Activated CD8-positive, alpha-beta T cell treated with anti-CD3 and anti-CD28 coated beads, Interleukin-2, amount 10 ng/mL, durations not matched to agents 7 days and 5 days (primary cell): ENCODE measurements at places on chromosomes 12 and 14. TPM values are rescaled to one million over a fixed set of nuclear protein-coding genes. Genes with fewer than 3 reads are reported as not detected.

GRCh38 chr12:86228656-86229055, 27.5 kb downstream of the MGAT4C start:
- DNase-seq: no peak
- H3K36me3 ChIP-seq: no peaks in the 10 kb centered on the region
- H3K27me3 ChIP-seq: no peaks in the 10 kb centered on the region
- H3K4me1 ChIP-seq: no peaks in the 10 kb centered on the region
- H3K27ac ChIP-seq: no peak overlapping the region
- no peak overlapping the region for H3K4me3 ChIP-seq

The DBX2 gene
- total RNA-seq: not detected

DNA sequence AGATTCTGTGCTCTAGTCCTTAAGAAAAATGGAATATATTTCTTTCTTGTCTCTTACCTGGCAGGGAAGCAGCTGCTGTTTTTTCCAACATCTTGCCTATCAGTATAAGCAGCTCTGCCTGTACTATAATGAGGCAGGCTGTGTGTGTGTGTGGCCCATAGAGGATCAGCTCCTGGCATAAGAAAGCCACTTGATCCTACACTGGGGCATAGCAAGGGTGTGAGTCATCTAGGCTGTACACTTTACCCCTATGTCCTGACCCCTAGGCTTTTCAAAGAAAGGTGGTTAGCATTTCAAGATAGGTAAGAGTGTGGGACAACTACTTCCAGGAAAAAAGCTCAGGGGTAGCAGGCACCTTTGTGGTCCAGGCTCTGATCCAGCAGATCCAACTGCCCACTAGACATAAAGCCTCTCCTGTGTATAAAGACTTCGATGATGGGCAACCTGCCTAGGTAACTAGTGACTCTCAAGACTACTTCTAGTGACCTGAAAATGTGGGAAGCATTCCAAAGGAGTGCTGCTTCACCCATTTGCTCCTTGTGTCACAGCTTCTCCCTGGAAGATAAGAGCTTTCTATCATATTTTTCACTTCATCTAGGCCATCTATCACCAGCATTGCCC, 4.9 kb upstream of the SENP1 start:
- no peak for DNase-seq
- H3K4me1 ChIP-seq: peaks cover 29% of the 10 kb centered on the region
- H3K36me3 ChIP-seq: no peaks in the 10 kb centered on the region
- H3K4me3 ChIP-seq: no peak overlapping the region
- H3K27ac ChIP-seq: no peak overlapping the region

The PLEK2 gene
- not detected for total RNA-seq

DNA sequence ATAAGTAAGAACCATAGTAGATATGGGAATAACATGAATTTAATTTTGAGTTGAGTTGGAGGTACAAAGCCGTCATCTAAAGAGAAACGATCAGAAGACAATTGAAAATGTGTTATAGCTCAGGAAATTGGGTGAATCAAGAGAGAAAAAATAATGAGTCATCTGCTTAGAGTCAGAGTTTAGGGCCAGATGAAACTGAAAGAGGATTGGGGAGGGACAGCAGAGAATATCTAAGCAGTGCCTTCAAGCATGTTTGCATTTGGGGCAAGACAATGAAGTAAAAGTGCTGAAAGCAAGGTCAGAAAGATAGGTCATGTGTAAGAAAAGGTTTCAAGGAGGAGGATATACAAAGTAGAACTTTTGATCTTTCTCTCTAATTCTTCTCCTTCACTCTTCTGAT, 49.4 kb downstream of the SLC15A5 start:
- no peak for DNase-seq
- H3K27me3 ChIP-seq: no peaks in the 10 kb centered on the region
- no peaks in the 10 kb centered on the region for H3K4me1 ChIP-seq
- H3K4me3 ChIP-seq: no peak overlapping the region
- no peak overlapping the region for H3K27ac ChIP-seq
- H3K36me3 ChIP-seq: no peaks in the 10 kb centered on the region

The LBHD2 gene
- not detected for total RNA-seq

The JKAMP gene
- total RNA-seq: 28.6 TPM

GRCh38 chr12:48030173-48030650, 25.9 kb upstream of the COL2A1 start:
- H3K4me3 ChIP-seq: no peak overlapping the region
- H3K27ac ChIP-seq: no peak overlapping the region
- peaks cover 8% of the 10 kb centered on the region for H3K4me1 ChIP-seq
- H3K36me3 ChIP-seq: no peaks in the 10 kb centered on the region
- DNase-seq: no peak
- H3K27me3 ChIP-seq: peaks cover 11% of the 10 kb centered on the region

The DTX1 gene
- total RNA-seq: not detected

DNA sequence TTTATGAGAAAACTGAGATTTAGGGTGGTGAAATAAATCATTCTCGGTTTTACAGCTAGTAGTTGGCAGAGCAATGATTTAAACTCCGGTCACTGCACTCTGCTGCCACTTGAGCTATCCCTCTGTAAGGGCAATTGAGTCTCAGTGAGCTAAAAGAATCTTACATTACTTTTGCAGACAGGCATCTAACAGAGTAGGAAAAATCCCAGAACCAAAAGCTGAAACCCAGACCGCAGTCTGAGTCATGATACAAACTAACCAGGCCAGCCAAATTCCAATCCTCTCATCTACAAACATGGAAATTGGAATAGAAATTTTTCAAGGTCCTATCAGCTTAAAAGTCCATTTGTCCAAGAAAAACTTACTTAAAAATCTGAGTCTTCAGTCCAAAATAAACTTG, 73.7 kb downstream of the ANKS1B start:
- no peak for DNase-seq
- no peaks in the 10 kb centered on the region for H3K36me3 ChIP-seq
- no peaks in the 10 kb centered on the region for H3K4me1 ChIP-seq
- H3K27ac ChIP-seq: no peak overlapping the region

The AQP5 gene
- not detected for total RNA-seq

DNA sequence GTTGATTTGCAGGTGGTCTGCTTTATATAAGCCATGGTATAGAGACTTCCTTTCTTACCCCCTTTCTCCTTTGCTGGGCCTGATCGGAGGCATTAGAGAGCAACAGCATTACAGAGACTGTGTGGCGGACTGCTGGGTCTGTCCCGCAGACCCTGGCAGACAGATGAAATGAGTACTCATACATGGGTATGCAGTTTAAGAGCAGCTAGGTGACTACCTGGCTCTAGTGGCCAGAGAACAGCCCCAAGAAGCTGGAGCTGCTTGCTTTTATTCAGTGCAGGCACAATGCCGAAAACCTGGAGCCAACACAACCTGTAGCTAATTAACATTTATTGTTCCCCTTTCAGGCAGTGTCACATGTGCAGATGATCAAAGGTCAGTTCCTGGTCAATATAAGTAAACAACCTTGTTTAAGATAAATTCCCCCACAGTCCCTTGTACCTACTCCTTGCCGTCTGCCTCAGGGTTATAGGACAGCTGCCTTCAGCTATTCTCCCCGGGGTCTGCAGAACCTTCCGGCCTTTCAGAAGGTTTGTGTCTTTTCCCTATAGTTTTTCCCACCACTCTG, 160.0 kb downstream of the TRHDE start:
- H3K27me3 ChIP-seq: no peaks in the 10 kb centered on the region
- no peak overlapping the region for H3K27ac ChIP-seq
- no peaks in the 10 kb centered on the region for H3K36me3 ChIP-seq
